Activated CD8-positive, alpha-beta memory T cell treated with anti-CD3 and anti-CD28 coated beads for 48 hours (primary cell): ENCODE measurements at places on chromosomes 2 and 18.

DNA sequence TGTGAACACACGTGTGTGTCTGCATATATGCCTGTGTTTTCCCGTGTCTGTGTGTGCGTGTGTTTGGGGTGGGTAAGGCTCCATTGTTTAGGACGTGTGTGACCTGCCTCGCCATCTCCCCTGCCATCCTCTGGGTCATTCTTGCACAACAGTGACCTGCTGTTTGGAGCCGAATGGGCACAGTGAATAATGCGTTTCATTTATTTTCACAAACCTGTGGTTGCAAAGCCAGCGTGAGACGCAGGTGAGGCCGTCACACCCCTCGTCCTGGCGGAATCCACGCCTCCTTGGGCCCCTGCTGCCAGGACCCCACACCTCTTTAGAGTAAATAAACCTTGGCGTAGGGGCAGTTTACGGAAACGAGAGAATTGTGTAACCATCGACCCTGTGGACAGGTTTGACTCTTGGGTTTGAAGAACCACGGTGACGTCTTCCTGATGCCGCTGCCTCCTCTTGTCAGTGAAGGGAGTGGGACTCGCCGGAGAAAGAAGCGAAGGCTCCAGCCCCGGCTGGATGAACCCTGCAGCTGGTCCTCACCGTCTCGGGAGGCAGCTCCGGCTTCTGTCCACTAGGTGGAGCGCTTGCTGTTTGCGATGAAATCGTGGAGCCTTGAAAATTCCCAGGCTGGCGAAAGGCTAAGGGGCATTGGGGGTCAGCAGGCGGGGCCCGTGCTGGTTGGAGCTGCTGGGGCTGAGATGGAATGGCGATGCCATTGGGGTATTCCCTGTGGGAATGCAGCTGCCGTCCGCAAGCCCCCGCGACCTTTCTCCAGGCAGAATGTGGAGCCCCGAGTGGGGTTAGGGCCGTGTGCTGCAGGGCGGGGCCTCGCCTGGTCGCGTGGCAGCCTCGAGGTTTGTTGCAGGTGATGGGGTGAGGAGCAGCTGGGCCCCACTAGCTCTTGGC, 81.1 kb downstream of the RTP5 start:
- DNase-seq: peak; percentile 31

GRCh38 chr18:54916507-54916906, 42.8 kb downstream of the CCDC68 start:
- no peak for DNase-seq

GRCh38 chr2:48530033-48530811, at the start of gene STON1:
Gene STON1, plus strand, starts transcription at chr2:48530154. Its CDS starts 50,480 bp downstream, at chr2:48580634.
- DNase-seq: no peak

- DNase-seq: no peak
Measured at GRCh38 chr2:207130958-207131521, 34.7 kb downstream of the KLF7 start.

DNA sequence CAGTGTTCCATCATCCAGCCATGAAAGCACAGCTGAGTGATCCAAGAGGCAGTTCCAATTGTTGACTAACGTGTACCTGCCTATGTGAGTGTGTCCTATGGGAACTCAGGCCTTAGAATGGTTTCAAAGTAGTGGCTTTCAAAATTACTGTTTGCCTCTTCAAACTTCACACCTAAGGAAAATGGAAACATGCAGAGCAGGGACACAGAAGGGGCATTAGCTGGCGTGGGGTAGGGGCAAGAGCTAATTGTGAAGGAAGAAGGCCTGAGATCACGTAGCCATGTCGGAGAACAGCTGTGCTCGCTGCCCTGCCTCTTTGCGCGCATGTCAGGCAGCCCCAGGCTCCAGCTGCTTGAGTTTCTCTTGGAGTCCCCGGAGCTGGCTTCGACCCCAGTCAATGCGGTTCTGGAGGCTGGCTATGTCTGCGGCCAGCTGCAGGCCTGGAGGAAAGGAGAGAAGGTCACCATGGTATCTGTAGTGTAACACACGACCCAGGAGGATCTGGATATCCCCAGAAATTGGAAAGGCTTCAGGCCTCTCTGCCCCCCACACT, 3.8 kb upstream of the IMP4 start:
- DNase-seq: no peak
